ENCODE measurements at places on chromosomes 2 and 18. TPM values are rescaled to one million over a fixed set of nuclear protein-coding genes. Genes with fewer than 3 reads are reported as not detected.

Gene GAREM1
- total RNA-seq: 2.9 TPM

DNA sequence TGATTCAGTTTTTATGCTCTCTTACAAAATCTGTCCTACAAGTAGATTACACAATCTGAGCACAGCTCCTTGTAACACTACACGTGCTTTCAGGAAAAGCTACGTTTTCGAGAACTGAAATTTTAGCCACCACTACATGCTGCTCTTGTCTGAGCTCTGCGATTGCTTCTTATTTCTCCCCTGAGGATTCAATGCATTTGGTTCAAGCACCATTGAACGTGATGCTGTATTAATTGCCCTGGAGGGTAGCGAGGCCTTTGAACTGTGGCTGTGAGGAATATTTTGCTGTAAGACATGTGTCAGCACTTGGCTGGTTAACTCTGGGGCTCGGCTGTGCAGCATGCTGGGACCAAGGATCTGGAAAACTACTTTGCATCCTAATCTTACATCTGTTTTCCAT, 405.8 kb downstream of the EPHA4 start:
- no peak for DNase-seq

DNA sequence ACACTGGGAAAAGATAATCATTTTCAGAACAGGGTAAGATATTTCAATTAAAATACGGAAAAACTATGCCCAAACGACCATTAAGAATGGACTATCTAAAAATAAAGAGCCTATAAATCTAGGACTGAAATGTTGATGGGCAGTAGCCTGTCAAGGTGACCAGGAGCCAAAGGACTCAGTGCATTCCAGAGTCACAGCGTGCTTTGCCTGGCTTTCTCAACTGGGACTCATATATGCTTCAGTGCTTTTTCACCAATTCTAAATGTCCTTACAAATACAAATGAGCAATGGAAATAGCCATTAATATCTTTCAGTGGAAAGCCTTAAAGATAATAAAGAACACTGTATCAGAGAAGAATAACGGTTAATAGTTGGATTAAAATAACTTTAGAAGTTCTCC, 35.4 kb downstream of the PREPL start:
- DNase-seq: no peak

DNA sequence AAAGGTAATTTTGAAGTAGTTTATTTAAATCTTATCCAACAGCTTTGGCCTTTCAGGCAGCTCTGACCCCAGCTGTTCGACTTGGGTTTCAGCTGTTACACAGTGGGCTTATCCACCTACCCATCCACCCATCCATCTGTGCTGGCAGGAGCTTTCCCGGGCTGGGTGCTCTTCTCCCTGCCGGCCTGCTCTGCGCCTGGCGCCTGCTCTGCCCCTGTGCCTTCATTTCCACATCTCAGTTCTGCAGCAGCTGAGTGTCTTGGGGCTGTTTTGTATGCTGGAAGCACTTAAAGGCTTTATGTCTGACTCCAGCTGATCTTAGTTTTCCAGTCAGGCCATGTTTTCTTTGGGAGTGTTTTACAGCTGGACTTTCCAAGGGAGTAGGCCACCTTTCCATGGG, 24.2 kb downstream of the LDLRAD4 start:
- DNase-seq: peak; percentile 17
